ENCODE measurements at places on chromosomes 12 and 14.

DNA sequence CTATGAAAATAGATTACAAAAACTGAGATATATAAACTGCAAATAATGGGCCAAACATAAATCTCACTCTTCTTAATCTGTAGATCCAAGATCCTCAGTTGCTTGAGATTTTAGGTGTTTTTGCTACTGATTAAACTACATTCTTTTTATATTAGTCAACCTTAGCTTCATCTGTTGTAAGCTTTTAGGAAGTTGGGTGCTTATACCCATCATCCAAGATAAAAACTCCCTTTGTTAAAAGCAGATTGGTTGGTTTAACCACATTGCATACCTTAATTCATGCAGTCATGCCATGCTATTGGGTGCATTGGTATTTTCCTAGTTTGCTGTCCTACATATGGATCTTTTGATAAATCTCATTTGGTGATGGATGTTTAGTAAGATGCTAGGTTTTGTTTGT lies 46.2 kb upstream of the DIP2B start:
- peaks cover 7% of the 10 kb centered on the region for H3K36me3 ChIP-seq
- no peaks in the 10 kb centered on the region for H3K4me1 ChIP-seq
- no peaks in the 10 kb centered on the region for H3K27me3 ChIP-seq
- DNase-seq = no peak

DNA sequence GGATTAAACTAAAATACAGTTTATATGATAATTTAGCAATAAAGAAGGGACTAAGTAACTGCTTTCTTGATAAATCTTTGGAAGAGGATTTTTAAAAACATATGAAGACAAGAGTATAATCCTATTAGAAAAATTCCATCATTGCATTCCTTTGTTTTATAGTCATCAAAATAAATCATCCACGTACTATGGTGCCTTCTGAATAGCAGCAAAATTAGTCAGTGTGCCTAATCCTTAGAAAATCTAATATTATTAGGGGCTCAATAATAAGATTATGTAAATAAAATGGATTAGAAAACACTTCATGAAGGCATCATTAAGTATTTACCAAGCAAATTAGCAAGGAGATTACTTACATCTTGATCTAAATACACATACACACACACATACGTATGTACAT lies 102.1 kb downstream of the KCNH5 start:
- DNase-seq = no peak
- H3K4me3 ChIP-seq = no peak overlapping the region
- no peak overlapping the region for H3K27ac ChIP-seq
- no peaks in the 10 kb centered on the region for H3K36me3 ChIP-seq

DNA sequence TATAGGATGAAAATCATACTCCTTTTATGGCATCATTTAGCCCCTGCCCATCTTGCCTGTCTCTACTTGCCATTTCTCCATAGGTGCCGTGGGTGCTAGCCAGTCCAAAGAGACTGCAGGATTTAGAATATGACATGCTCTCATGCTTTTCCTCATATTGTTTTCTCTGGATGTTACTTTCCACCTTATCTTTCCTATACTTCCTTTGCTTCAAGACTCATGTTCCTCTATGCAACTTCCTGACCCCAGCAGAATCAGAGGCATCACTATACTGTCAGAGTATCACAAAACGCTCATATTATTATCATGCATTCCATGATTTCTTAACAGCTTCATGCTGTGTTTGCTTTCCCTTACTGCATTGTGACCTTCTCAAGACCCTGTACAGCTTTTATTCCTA lies 220.8 kb upstream of the ABCD2 start:
- H3K27me3 ChIP-seq = no peaks in the 10 kb centered on the region
- H3K4me3 ChIP-seq = no peak overlapping the region
- peaks cover 8% of the 10 kb centered on the region for H3K4me1 ChIP-seq
- peak; percentile 29 for DNase-seq

GRCh38 chr12:94265966-94266745 lies 117.8 kb downstream of the PLXNC1 start:
- no peaks in the 10 kb centered on the region for H3K4me1 ChIP-seq
- H3K36me3 ChIP-seq = no peaks in the 10 kb centered on the region
- H3K27me3 ChIP-seq = peaks cover 5% of the 10 kb centered on the region
- H3K27ac ChIP-seq = no peak overlapping the region
- no peak for DNase-seq
- H3K4me3 ChIP-seq = no peak overlapping the region

DNA sequence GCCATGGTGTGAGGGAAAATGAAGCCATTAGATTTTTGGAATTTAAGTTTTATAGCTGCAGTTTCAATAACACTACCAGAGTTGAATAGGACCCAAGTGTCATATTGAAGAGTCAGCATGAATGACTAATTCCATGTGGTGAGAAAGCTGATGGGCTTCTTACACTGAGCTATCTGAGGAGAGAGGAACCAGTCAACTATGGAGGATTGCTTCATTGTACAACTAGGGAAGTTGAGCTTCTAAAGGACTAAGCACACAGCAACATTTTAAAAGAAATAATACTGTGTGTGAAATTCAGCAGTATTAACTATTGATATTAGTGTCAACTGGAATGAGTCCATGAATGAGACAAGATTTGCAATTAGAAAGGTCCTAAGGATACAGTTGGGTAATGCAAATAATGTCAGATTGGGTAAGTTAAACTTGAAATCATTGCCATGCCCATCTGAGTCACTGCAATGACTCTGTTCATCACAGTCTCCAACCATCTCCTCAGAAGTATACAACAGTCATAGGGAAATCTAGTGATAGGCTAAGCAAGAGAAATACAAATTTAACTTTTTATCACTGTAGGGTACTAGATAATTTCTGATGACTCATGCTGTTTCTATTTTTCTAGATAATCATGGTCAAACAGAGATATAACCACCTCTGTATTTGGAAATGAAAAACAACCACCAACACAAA lies 394.2 kb downstream of the FSCB start:
- H3K27me3 ChIP-seq = no peaks in the 10 kb centered on the region
- H3K36me3 ChIP-seq = no peaks in the 10 kb centered on the region
- DNase-seq = no peak
- no peak overlapping the region for H3K4me3 ChIP-seq

- H3K4me1 ChIP-seq = no peaks in the 10 kb centered on the region
- no peak overlapping the region for H3K4me3 ChIP-seq
- H3K27ac ChIP-seq = no peak overlapping the region
- H3K36me3 ChIP-seq = no peaks in the 10 kb centered on the region
- no peak for DNase-seq
- H3K27me3 ChIP-seq = no peaks in the 10 kb centered on the region
Measured at GRCh38 chr12:116406529-116406928, 129.0 kb upstream of the MED13L start.

GRCh38 chr14:44898551-44898950 lies 63.2 kb downstream of the KLHL28 start:
- no peaks in the 10 kb centered on the region for H3K27me3 ChIP-seq
- no peak overlapping the region for H3K4me3 ChIP-seq
- no peak for DNase-seq
- H3K36me3 ChIP-seq = no peaks in the 10 kb centered on the region
- peaks cover 12% of the 10 kb centered on the region for H3K4me1 ChIP-seq
- no peak overlapping the region for H3K27ac ChIP-seq

- H3K4me3 ChIP-seq = no peak overlapping the region
- peaks cover 3% of the 10 kb centered on the region for H3K36me3 ChIP-seq
- DNase-seq = no peak
Measured at GRCh38 chr12:6887460-6887859, 14.4 kb upstream of the SPSB2 start.

DNA sequence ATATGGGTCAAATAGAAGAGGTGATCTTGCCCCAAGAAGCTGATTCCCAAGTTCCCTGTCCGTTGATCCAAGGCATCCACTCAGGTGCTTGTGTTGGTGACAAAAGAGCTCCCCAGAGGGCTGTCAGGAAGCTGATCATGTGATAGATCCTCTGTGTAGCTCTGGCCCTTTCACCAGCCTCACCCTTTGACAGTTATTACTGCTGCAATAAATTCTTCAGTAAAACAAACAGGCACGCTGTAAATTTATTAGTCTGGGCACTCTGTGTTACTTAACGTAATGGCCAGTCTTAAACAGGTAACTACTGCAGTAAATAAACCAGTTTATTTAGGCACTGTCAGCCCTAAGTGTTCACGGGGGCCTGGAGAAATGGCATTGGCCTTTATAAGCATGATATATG lies 473.9 kb downstream of the BCL11B start:
- H3K36me3 ChIP-seq = no peaks in the 10 kb centered on the region
- H3K4me1 ChIP-seq = no peaks in the 10 kb centered on the region
- no peak overlapping the region for H3K27ac ChIP-seq
- no peaks in the 10 kb centered on the region for H3K27me3 ChIP-seq
- DNase-seq = no peak

- no peaks in the 10 kb centered on the region for H3K27me3 ChIP-seq
- DNase-seq = no peak
- H3K36me3 ChIP-seq = no peaks in the 10 kb centered on the region
- H3K4me1 ChIP-seq = no peaks in the 10 kb centered on the region
- no peak overlapping the region for H3K27ac ChIP-seq
Measured at GRCh38 chr12:98073610-98074009, 441.8 kb upstream of the TMPO start.
